Activated CD8-positive, alpha-beta memory T cell treated with anti-CD3 and anti-CD28 coated beads, Interleukin-2, amount 50 U/mL, for 48 hours (primary cell): ENCODE measurements at places on chromosomes 13 and 19.

GRCh38 chr13:97588993-97589392 lies 155.0 kb downstream of the RAP2A start:
- no peak for DNase-seq

GRCh38 chr13:70964124-70964523 lies 855.9 kb upstream of the KLHL1 start:
- no peak for DNase-seq

GRCh38 chr19:29823581-29824330 lies 12.0 kb downstream of the CCNE1 start:
- no peak for DNase-seq

DNA sequence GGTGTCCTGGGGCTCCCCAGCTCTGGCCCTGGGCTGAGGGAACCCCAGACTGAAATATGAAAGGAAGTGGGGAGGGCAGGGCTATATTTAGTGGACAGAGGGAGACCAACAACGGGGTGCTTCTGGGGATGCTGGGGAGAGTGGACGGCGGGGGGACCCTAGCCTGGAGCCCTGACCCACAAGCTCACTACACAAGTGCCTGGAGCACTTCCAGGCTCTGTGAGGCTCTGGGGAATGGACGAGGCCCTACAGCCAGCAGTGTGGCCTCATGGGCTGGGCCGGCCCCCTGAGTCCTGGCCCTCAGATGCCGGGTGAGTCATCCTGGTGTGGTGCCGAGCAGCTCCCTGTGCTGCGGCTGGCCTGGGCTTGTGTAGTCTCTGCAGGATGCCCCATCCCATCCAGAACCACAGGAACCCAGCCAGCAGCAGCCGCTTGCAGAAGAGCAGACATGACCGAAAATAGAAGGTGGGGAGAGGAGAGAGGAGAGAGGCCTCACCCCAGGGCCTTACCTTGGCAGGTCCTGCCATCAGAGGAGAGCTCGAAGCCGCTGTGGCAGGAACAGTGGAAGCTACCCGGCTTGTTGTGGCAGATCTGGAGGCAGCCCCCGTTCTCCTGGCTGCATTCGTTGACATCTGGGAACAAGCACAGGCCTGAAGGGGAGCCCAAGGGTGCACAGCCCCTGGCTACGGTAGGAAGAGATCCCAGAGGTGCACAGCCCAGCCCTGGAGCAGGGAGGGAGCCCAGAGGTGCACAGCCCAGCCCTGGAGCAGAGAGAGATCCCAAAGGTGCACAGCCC lies 26.1 kb downstream of the GAS6 start:
- no peak for DNase-seq

- no peak for DNase-seq
Observed at GRCh38 chr19:52871466-52871865, 14.0 kb upstream of the ZNF468 start.

- DNase-seq, result no peak
Observed at GRCh38 chr19:10517760-10518443, 655 bp upstream of the S1PR5 start.

DNA sequence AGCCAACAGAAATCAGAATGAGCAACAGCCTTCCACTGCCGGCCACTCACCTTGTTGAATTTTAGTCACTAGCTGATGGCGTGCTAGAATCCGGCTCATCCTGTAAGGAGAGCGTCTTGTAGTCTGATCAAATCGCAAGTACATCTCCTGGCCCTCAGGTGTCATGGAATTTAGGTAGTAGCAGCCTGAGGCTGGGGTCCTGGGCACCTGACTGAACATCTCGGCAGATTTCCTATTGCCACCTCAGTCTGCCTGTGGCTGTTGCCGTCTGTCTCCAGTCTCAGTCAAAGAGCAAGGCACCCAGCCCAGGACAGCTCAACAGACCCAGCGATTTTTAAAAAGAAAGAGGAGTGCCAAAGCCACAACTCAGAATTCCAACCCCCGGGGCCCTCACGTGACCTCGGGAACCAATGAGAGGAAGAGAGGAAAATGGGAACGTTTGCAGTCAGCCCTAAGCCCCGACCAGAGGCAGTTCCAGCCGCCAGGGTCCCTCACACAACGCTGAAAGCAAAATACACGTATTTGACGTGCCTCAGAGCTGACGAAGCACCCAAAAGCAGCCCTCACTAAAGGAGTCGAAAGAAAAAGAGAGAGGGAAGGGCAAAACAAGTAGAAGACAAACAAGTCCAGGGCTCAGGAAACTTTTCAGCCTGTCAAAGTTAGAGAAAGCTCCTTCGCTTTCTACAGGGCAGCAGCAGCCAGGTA lies at the start of gene STARD13:
STARD13 (minus strand) TSS at position 336 of the 705 bp plus-strand sequence; CDS start at position 219, 117 bp downstream.
- DNase-seq, result peak; percentile 55

DNA sequence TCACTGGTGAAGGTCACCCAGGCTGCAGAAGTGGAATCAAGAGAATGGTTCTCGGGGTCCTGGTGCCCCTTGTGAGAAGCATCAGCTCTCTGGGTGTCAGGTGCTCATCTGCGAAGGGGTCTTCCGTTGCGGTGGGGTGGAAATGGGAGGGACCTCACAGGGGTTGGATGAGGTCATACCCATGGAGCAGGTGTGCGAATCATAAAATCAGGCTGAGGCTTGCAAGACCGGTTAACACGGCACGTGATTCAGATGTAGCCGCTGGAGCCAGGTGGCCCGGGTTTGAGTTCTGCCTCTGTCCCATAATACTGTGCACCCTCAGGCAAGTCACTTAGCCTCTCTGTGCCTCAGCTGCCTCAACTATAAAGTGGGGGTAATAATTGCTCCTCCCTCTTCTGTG lies 3.9 kb upstream of the KLK15 start:
- DNase-seq, result no peak

DNA sequence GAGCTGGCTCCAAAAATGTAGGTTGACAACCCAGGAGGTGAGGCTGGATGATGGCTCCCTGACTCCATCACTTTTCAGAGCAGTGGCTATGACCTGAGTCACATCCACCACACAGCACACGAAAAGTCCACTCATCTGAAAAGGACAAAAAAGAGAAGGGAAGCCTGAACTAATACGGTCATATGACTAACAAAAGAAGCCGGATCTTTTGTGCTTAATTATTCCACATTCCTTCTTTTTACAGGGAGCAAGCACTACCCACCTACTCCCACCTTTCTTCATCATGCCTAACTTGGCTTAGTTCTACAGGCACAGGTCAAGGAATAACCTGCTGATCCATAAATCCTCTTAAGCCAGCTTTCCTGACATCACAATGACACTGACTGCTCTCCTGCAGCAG lies 601.3 kb upstream of the MIR17HG start:
- DNase-seq, result no peak

DNA sequence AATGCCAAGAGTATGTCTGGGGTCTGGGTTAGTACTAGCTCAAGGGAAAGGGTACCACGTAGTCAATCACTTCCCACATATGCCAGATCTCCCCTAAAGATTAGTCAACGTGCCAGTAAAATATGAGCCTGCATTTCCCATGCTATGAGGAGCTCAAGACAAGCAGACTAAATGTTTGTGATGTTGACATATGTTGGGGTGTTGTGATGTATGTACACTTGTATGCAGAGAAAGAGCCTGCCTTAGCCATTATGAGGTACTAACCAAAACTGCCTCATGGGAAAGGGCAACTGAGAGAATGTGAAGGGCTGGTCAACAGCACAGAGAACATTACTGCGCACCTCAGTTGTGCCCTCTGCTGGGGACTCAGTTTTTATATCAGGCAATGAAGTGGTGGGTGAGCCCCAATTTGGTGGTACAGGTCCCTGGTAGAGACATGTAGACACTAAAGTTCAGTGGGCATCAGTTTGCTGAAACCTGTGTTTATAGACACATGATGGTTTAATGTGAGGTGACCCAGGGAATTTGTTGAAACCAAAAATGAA lies 287.0 kb downstream of the DCT start:
- no peak for DNase-seq

DNA sequence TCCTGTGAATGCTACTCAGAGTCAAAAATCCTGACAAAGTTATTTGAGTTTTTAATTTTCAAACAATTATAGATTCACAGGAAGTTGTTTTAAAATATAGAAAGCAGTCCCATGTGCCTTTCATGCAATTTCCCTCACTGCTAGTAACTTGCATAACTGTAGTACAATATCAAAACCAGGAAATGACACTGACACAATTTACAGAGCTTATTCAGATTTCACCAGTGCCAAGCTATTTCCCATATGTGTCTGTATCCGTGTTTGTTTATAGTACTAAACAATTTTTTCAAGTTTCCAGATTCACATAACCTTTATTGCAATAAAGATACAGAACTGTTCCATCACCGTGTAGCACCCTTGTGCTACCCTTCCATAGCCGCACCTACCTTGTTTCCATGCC lies 934.6 kb downstream of the PCDH17 start:
- no peak for DNase-seq

DNA sequence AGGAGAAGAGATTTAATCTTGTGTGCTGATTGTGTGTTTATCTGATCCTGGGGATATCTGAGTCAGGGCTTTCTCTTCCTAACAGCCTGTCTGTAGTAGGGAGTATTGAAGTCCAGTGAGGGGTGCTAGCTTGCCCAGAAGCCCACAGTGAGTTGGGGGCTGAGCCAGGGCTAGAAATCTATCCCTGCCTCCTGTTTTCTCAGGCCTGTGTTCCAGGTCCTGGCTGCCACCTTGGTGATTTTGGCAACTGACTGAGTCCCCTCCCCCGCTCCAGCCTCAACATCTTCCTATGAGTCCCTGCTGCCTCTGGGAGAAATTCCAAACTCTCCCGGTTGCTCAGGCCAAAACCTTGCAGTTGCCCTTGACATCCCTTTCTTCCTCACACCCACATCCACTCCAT lies 7.7 kb upstream of the NOVA2 start:
- no peak for DNase-seq

- DNase-seq, result peak; percentile 56
Observed at GRCh38 chr13:26050568-26051230, 1.1 kb downstream of the SHISA2 start.

DNA sequence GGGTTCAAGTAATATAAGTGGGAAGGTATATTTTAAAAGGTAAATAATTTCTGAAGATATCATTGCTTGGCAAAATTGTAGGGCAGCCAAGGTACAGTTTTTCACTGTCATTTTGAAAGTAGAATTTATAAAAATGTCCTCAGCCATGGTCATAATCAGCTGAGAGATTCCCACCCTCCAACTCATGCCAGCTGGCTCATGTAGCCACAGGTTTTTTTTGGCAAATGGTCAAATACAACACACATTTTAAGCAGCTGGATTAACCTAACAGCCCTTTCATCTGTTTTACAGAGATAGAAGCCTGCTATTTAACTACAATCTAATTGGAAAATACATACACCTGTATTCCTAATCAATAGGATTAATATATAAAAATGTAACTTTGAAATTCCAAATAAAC lies 619.2 kb upstream of the SGCG start:
- DNase-seq, result no peak

DNA sequence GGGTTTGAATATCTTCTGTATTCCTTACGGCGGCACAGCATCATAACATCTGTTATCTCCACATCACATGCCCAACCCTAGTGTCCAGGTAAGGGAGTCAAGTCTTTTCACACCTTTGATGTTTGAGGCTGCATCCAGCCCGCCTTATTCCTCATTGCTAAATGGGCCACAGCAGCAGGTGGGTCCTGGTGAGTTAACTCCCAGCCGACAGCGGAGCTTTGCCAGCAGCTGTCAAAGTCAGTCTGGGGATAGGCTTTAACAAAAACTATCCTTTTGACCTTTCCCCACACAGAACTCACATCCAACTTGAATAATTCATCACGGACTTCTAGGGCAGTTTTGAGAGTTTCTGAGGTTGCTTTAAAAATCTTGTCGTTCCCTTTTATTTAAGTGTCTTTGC lies 235.1 kb downstream of the DLEU7 start:
- DNase-seq, result no peak

- DNase-seq, result no peak
Observed at GRCh38 chr13:48645845-48646244, 7.9 kb upstream of the CYSLTR2 start.

- peak; percentile 65 for DNase-seq
Observed at GRCh38 chr19:17719730-17720400, 585 bp downstream of the MAP1S start.

DNA sequence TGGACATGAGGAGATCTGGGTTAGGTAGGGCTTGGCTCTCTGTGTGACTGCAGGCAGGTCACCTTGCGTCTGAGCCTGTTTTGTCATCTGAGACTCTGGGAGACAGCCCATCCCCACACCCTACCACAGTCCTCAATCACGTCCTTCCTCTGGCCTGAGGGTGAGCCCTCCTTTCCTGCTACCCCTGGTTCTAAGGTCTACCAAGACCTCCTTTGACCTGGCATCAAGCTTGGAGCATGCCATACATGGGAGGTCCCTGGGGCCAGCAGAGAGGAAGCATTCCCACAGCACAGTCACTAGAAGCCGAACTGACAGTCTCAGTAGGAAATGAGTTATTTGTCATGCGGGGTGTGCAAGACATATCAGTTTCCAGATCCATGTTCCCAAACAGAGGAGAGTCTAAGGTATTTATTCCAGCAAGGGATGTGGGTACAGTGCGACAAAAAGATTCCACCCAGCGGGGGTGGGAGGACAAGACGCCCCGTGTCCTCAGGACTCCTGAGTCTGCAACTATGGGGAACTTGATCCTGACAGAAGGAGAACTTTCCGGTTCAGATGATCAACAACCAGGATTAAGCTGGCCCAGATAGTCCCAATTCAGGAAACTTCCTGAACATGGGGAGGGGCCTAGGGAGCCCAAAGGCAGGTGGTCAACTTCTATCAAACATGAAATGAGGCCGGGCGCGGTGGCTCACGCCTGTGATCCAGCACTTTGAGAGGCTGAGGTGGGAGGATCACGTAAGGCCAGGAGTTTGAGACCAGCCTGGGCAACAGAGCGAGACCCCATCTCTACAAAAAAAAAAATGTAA lies 9.5 kb downstream of the ARRDC2 start:
- no peak for DNase-seq

DNA sequence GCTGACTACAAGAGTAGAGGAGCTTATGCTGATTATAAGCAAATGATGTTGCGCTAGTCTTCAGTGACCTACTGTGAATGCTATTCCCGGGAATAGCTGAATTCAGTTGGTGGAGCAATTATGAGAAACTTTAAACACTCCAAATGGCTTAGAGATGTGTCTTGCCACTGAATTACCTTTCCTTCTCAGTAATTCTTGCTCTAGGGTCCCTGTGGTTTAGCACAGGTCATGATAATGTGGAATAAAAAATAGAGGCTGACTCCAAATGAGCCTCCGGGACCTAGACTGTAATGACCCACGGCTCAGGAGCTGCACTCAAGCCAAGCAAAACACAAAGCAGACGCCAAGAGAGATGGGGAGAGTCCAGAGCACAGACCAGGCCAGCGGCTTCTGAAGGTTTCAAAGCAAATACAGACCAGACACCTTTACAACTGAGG lies 124.7 kb downstream of the RGCC start:
- DNase-seq, result no peak
